ENCODE measurements at places on chromosomes 6 and 20. TPM values are rescaled to one million over a fixed set of nuclear protein-coding genes. Genes with fewer than 3 reads are reported as not detected.

The CSTF1 gene
- total RNA-seq, result 72.9 TPM

The SLC52A3 gene
- total RNA-seq, result 3.3 TPM

- H3K27ac ChIP-seq, result peak overlapping the region; percentile 87
- DNase-seq, result no peak
- peak overlapping the region; percentile 99 for H3K4me3 ChIP-seq
- H3K4me1 ChIP-seq, result no peaks in the 10 kb centered on the region
- no peaks in the 10 kb centered on the region for H3K27me3 ChIP-seq
Observed at GRCh38 chr6:31663961-31664789, 622 bp downstream of the GPANK1 start.

GRCh38 chr6:45175272-45175671 is 152.9 kb upstream of the RUNX2 start:
- no peaks in the 10 kb centered on the region for H3K4me1 ChIP-seq
- no peak overlapping the region for H3K27ac ChIP-seq
- H3K36me3 ChIP-seq, result peaks cover 12% of the 10 kb centered on the region
- no peak for DNase-seq

DNA sequence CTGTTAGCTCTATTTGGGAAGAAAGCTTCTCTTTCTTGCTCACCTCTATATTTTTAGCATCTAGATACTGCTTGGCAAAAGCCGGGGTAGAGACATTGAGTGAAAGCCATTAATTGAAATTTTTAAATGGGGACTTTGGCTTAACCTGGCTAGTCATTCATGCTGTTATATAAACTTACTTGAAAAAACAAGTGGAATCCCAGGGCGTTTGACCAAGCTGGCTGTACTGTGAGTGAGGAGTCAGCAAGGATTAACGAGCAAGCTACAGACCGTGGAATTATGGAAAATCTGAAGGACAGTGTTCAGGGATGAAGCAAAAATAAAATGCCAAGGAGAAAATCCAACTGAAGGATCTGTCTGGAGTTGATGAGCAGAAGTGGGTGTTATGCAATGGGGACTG is 232.0 kb downstream of the GRM1 start:
- no peak for DNase-seq
- H3K27ac ChIP-seq, result no peak overlapping the region
- no peaks in the 10 kb centered on the region for H3K4me1 ChIP-seq
- no peaks in the 10 kb centered on the region for H3K27me3 ChIP-seq

DNA sequence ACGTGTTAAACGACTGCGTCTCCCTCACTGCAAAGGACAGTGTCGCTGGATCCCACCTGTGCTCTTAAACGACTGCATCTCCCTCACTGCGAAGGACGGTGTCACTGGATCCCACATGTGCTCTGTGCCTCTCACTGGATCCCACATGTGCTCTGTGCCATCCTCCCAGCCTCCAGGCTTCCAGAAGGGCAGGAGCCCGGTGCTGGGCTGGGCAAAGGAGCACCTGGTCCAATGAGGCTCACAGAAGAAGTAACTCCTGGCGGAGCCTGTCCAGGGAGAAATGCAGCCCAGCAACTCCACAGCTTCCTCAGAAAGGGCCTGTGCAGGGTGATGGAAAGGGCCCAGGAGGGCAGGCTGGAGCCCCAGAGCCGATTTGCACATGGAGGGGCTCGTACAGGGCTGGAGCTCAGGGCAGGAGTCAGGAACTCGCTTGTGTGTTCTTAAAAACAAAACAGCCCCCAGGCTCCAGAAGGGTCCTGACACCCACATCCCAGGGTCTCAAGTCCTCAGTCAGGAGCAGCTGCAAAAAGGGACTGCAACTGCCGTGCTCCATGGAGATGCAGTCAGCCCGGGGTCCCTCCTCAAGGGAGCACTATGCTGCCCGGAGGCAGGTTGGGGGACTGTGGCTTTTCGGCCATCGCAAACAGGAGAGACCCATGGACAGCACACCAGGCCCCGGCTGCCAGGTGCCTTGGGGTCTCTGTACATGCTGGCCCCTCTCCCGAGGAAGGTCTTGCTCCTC is 52.7 kb downstream of the DLL1 start:
- H3K36me3 ChIP-seq, result no peaks in the 10 kb centered on the region
- H3K4me1 ChIP-seq, result no peaks in the 10 kb centered on the region
- DNase-seq, result no peak
- H3K4me3 ChIP-seq, result no peak overlapping the region

The BPIFA1 gene
- total RNA-seq, result not detected

The ATF6B gene
- 44.0 TPM for total RNA-seq

The MROH8 gene
- 0.79 TPM for total RNA-seq

The FOXA2 gene
- total RNA-seq, result not detected

- DNase-seq, result no peak
- no peaks in the 10 kb centered on the region for H3K36me3 ChIP-seq
- H3K27ac ChIP-seq, result no peak overlapping the region
- H3K27me3 ChIP-seq, result no peaks in the 10 kb centered on the region
Observed at GRCh38 chr6:57248311-57248895, 26.3 kb upstream of the RAB23 start.

- no peaks in the 10 kb centered on the region for H3K4me1 ChIP-seq
- no peaks in the 10 kb centered on the region for H3K36me3 ChIP-seq
- no peaks in the 10 kb centered on the region for H3K27me3 ChIP-seq
- no peak for DNase-seq
Observed at GRCh38 chr6:147768969-147769368, 260.5 kb downstream of the SAMD5 start.

The TLDC2 gene
- total RNA-seq, result not detected

- no peaks in the 10 kb centered on the region for H3K27me3 ChIP-seq
- peak; percentile 61 for DNase-seq
- H3K4me1 ChIP-seq, result no peaks in the 10 kb centered on the region
- H3K4me3 ChIP-seq, result peak overlapping the region; percentile 99
Observed at GRCh38 chr6:27617700-27618689, 145.1 kb upstream of the ZNF184 start.

- no peaks in the 10 kb centered on the region for H3K4me1 ChIP-seq
- H3K36me3 ChIP-seq, result no peaks in the 10 kb centered on the region
- H3K27ac ChIP-seq, result no peak overlapping the region
- H3K27me3 ChIP-seq, result no peaks in the 10 kb centered on the region
Observed at GRCh38 chr6:155449450-155450239, 6.0 kb downstream of the NOX3 start.

The LIME1 gene
- total RNA-seq, result 12.8 TPM

The TMEM239 gene
- not detected for total RNA-seq

GRCh38 chr6:108993876-108994275 is 100.8 kb downstream of the SESN1 start:
- H3K4me3 ChIP-seq, result no peak overlapping the region
- no peak for DNase-seq
- H3K36me3 ChIP-seq, result peaks cover 29% of the 10 kb centered on the region
- H3K27me3 ChIP-seq, result no peaks in the 10 kb centered on the region
- no peak overlapping the region for H3K27ac ChIP-seq

GRCh38 chr20:36830791-36831691 is 44.9 kb upstream of the TLDC2 start:
- H3K27ac ChIP-seq, result no peak overlapping the region
- no peaks in the 10 kb centered on the region for H3K27me3 ChIP-seq
- no peak overlapping the region for H3K4me3 ChIP-seq
- H3K36me3 ChIP-seq, result peaks cover 15% of the 10 kb centered on the region
- no peaks in the 10 kb centered on the region for H3K4me1 ChIP-seq
- DNase-seq, result no peak

DNA sequence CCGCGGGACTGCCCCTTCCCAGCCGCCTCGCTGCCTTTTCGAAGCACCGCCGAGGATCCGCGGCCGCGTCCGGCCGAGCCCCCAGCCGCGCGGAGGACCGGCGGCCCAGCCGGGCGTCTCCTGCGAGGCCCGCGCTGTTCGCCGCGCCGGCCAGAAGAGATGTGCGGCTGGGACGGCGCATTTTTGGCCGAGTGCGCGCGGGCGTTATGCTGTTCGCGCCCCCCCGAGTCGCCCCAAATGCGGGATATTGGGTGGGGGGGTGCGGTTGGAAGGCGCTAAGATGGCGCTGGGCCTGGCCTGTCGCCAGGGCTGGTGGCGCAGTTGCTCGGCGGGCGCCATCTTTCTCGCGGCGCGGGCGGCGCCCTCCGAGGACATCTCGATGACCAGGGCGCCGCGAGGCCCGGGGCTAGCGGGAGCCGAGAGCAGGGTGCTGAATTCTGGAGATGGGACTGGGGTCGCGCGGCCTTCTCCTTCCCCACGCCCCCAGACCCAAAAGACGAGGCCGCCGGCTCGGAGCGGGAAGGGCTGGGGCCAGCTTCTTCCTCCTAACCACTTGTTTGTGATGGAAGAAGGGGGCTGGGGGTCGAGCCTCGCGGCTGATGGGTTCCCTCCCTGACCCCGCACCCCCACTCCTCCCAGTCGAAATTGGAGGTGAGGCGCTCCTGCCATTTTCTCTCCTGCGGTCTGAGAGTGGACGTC is 1.5 kb downstream of the BICRAL start:
- peak overlapping the region; percentile 96 for H3K27ac ChIP-seq
- peak overlapping the region; percentile 93 for H3K4me3 ChIP-seq
- no peaks in the 10 kb centered on the region for H3K4me1 ChIP-seq
- peak; percentile 57 for DNase-seq
- peaks cover 1% of the 10 kb centered on the region for H3K36me3 ChIP-seq

The FAM217B gene
- total RNA-seq, result 22.8 TPM

GRCh38 chr20:44526129-44526528 is 4.3 kb upstream of the SERINC3 start:
- H3K27ac ChIP-seq, result peak overlapping the region; percentile 90
- no peaks in the 10 kb centered on the region for H3K36me3 ChIP-seq
- no peaks in the 10 kb centered on the region for H3K27me3 ChIP-seq
- H3K4me1 ChIP-seq, result peaks cover 5% of the 10 kb centered on the region
- peak; percentile 60 for DNase-seq
- H3K4me3 ChIP-seq, result no peak overlapping the region

DNA sequence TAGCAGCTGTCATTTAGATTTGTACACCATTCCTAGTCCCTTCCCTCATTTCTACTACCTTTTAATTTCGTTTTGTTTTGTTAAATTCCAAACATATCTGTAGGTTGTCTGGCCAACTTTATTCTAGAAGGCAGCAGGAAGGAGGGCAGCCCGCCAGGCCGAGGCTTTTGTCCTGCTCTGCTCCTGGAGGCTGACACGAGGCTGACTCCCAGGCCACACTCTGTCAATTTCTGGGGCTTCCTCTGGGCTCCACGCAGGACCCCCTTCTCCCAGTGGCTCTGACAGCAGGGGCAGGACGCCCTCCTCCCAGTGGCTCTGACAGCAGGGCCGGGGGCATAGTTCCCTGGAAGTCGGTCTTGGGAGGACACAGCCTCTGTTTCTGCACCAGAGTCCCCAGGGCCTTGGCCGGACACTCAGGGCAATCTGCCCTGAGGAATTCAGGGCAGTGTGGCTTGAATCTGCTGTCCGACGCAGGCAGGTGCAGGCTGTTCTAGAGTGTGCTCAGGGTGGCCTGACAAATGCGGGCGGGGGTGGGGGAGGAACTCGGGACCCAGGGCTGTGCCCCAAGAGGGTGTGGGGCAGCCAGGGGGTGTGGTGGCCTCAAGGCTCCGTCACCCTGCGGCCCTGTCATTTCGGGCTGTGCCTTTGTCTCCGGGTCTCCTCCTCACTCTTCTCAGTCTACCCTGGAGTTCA is 11.8 kb downstream of the SMOC2 start:
- no peak for DNase-seq
- no peaks in the 10 kb centered on the region for H3K27me3 ChIP-seq
- no peaks in the 10 kb centered on the region for H3K36me3 ChIP-seq
- no peak overlapping the region for H3K27ac ChIP-seq

DNA sequence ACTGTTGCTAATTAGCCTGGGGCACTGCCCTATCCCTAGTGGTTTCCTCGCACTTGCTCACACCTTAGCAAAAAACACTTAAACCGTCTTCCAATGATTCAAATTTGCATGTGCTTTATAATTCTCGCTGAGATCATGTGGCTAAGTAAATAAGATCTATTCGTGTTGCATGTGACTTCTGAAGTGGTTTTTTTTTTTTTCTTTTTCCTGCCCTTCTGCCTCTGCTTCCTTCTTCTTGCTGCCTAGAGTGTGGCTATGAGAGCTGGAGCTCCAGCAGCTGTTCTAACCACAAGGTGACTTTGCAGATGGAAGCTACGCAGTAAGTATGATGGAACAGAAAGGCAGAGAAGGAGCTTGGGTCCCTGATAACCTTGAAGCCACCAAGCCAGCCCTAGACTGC is 36.5 kb downstream of the SULF2 start:
- no peaks in the 10 kb centered on the region for H3K27me3 ChIP-seq
- no peaks in the 10 kb centered on the region for H3K36me3 ChIP-seq
- H3K4me3 ChIP-seq, result no peak overlapping the region
- no peaks in the 10 kb centered on the region for H3K4me1 ChIP-seq
- H3K27ac ChIP-seq, result no peak overlapping the region

The TGIF2 gene
- 94.6 TPM for total RNA-seq

DNA sequence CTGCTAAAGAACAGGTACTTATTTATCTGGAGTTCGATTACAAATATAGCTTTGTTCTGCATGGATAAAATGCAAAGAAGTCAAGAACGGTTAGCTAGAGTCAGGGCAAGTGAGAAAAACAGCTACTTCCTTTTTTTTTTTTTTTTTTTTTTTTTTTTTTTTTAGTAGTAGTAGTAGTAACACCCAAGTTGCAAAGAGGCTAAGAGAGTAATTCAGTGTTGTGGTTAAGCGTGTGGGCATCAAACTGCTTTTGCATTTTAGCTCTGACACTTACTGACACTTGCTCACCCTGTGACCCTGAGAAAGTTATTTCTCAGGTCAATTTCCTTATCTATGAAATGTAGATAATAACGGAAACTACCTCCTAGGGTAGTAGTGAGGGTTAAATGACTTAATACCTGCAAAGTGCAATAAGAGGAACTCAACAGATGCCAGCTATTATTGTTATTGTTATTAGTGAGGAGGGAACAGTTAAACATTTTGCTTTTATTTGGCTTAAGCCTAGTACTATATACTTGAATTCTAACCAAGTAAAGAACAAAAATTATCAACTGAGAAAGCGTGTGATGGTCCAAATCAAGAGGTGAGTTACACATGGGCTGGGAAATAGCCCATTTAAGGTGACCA is 86.7 kb upstream of the BACH2 start:
- no peaks in the 10 kb centered on the region for H3K36me3 ChIP-seq
- peaks cover 8% of the 10 kb centered on the region for H3K4me1 ChIP-seq
- DNase-seq, result no peak
- no peak overlapping the region for H3K4me3 ChIP-seq
- H3K27ac ChIP-seq, result no peak overlapping the region
- no peaks in the 10 kb centered on the region for H3K27me3 ChIP-seq

Data from H9 (cell line).